Urothelium cell line (cell line): ENCODE measurements at places on chromosomes 1 and 21.

DNA sequence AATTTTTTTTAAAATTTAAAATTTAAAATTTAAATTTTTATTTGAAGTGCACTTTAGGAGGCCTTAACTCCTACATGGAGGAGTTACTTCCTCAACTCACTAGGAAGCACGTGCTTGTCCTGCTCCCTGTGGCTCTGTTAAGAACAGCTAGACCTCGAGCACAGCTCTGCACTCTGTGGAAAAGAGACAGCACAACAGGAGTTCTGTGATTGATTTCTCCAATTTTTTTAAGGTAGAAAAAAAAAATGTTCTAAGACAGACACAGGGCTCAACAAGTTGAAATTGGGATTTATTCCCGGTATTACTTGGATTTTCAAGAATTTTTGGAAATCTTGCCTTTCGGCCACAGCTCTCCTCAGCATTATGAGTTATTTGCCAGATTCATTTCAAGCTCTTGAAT, 356.6 kb upstream of the LYPLAL1 start:
- DNase-seq: no peak

DNA sequence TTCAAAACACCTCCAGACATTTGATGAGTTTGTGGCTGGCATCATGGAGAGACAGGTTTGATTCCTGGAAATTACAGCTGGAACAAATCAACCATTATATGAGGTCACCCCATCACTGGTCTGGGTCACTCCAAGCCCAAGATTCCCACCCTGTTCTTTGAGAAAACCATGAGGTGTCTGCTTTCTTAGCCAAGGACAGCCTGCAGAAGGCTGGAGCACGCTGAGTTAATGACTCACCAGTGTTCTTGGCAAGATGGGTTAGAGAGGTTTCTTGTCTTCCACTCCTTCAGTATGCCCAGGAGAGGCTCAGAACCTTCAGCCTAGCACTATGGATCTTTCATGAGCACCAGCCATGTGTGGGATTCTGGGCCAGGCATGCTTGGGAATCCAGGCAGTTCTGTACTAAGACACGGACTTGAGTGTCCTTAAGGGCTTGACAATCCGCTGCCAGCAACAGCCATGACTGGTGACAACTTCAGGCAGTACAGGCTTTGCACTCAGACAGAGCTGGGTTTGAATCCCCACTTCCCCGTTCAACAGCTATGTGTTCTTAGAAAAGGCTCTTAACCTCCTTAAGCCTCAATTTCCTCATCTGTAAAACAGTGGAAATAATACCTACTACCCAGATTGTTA, 43.9 kb downstream of the GRHL3 start:
- peak; percentile 40 for DNase-seq

DNA sequence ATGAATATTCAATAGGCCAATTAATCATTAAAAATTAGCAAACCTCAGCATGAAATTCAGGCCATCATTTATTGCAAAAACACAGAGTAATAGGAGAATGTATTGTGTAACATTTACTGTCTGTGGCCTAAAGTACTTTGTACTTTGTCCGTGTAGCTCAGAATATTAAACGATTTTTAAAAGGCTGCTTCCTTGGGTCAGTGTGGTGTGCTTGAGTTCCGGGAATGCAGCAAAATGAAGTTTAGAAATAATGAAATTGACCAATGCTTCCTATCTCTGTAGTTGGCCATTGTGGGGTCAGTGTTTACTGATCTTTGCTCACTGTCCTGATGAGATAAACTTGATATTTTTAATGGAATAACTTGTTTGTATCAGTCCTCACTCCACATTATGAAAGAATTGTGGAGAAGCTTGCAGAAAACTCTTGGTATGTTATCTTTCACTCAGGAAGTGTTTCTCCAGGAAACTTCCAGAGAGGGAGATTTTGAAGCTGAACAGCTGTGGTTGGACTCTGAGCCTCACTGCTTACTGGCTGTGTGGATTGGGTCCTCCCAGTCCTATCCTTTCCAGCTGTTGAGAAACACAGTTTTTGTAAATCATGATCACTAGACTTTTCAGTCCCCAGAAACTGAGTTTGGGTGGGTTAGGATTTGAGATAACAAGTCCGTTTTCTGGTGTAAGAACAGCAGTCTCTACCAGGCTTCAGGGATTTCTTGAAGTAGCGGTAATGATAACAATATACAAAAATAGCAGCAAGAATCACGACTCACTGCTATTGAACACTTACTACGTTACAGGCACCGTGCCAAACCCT, 19.2 kb upstream of the MTARC1 start:
- DNase-seq: no peak

- DNase-seq: no peak
These were observed 93.8 kb upstream of the TMPRSS2 start for GRCh38 chr21:41601573-41602368.

DNA sequence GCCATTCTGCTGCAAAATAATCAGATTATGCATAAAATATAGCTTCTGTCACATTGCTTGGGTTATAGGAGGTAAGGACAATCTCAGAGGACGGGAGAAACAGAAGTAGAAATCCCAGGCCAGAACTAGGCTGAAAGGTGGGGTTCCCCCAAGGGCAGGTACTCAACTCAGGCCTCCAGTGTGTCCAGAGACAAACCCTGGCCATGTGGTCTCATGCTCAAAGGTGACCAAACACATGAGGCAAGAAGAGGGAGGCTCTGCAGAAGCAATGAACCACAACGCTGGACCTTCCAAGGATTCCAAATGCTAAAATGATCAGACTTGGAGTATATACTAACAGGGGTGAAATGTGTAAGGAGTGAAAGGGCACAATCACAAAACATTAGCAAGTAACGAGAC, 103.8 kb downstream of the DMRTB1 start:
- DNase-seq: no peak
